ENCODE measurements at places on chromosomes 1 and 21.
A peak's percentile ranks its signal among the peaks of the same experiment; 100 is the strongest.

GRCh38 chr1:241972703-241973369, 15.3 kb downstream of the BECN2 start:
- DNase-seq, result no peak

DNA sequence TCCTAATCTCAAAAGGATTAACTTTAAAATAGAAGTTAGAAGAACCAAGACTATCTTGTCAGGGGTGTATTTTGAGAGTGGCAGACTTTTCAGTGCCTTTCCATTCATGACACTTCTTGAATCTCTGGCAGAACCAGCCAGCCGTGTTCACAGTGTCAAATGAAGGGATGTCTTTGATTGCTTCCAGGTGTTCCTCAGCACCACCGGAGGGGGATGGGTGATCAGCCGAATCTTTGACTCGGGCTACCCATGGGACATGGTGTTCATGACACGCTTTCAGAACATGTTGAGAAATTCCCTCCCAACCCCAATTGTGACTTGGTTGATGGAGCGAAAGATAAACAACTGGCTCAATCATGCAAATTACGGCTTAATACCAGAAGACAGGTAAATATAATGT, 32.3 kb downstream of the FMO1 start:
- DNase-seq, result no peak

DNA sequence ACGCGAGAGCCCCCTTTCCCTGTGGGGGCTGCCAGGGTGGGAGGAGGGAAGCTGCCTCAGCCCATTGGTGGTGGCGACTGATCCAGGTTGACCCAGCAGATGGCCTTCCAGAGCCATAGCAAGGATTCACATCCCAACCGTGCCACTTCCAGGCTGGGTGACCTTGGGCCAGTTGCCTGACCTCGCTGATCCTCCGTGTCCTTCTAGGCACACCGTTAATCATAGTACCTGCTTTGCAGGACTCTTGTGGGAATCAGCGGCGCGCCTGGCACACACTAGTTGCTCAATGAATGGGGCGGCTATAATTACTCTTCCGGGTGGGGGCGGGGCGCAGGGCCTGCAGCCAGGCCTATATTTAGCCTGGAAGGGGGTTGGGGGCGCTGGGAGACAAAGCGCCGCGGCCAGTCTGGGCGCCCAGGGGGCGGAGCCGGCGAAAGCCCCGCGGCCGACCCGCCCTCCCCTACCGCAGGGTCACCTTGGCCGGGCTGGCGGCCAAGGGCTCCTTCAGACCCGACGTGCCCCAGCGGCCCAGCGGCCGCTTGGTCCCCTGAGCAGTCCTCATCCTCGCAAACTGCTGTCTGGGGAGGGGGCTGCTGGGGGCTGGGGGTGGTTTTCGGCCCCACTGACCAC, 5.1 kb downstream of the HSPB7 start:
- DNase-seq, result no peak

DNA sequence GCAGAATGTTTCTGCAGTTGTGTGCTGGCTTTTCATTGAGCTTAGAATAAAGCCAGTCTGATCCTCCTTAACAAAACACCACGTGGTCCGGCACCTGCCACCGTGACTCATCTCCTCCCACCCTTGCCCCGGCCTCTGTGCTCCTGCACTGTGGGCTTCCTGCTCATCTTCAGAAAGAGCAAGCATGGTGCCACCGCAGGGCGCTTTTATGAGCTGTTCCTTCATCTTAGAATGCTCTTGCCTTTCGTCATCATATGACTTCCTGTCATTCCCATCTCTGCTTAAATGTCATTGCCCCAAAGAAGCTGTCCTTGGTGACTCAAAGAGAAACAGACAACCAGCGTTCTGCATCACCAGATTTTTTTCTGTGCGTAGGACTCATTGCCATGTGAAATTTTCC, 117.8 kb downstream of the HHAT start:
- no peak for DNase-seq

DNA sequence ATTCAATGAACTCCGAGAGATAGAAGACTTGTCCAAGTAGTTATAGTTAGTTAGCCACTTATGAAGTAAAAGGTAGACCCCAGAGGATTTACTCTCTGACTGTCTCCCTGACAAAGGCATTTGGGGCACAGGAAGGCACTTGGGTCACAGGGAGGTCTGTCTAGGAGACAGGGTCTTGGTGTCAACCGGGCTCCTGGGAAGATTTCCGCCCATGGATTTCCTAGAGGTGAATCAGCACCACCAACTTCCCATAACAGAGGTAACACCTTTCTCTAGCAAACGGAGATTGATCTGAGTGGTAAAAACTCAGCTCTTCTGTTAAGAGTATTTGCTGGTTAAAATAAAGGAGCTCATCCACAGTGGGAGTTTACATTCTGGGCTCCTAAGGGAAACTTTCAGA, 16.4 kb downstream of the CCN1 start:
- no peak for DNase-seq

DNA sequence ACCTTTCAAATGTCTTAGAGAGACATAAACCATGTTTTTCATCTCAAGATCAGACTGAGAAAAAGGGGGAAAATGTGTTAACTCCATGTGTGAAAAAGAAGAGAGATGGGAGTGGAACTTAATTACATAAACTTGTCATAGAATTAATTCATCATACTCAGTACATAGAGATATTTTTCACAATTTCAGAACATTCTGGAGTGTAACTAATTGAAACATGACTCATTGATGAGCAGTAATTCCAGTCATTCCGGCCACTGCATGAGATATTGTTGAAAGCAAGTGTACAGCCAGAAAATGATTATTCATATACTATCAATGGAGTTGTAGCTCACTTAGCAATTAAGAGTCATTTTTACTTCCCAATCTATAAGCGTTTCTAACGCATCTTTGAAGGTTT, 739.3 kb downstream of the LTN1 start:
- DNase-seq, result no peak

DNA sequence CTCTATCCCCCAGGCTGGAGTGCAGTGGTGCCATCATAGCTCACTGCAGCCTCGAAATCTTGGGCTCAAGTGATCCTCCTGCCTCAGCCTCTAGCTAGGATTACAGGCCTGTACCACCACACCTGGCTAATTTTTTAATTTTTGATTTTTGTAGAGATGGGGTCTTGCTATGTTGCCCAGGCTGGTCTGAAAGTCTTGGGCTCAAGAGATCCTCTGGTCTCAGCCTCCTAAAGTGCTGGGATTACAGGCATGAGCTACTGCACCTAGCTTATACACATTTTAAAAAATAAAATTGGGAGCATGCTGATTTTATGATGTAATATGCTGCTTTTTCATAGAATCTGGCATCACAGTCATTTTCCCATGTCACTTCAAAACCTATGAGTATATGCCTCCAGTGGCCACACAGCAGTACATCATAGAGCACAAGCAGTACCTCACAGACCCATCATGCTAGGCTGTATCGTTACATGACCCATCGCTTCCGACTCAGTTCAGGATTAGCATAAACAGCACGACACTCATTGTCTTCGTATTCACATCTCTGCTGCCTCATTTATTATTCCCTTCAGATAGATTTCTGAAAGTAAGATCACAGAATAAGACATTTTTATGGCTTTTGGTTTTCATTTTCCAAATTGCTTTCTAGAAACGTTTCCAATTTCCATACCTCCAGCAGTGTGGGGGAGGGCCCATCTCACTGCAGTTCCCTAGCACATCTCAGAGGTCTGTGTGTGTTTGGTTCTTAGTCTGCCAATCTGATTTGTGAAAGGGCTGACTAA, 35.9 kb upstream of the CCSAP start:
- DNase-seq, result no peak

GRCh38 chr1:115676498-115677181, 34.9 kb downstream of the VANGL1 start:
- no peak for DNase-seq

DNA sequence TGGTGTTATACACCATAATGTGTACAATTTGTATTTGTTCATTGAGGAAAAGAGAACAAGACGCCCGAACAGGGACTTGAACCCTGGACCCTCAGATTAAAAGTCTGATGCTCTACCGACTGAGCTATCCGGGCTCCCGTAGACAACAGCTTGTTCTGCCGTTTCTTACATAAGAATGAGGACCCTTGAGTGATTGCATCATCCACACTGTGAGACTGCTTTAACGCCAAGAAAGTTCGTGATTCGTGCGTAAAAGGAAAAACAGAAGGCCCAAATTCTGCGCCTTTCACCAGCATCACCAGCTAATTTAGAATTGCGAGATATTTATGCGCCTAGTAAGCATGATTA, 9.3 kb upstream of the MDM4 start:
- peak; percentile 89 for DNase-seq

GRCh38 chr1:206660136-206660535, 24.6 kb upstream of the MAPKAPK2 start:
- no peak for DNase-seq

DNA sequence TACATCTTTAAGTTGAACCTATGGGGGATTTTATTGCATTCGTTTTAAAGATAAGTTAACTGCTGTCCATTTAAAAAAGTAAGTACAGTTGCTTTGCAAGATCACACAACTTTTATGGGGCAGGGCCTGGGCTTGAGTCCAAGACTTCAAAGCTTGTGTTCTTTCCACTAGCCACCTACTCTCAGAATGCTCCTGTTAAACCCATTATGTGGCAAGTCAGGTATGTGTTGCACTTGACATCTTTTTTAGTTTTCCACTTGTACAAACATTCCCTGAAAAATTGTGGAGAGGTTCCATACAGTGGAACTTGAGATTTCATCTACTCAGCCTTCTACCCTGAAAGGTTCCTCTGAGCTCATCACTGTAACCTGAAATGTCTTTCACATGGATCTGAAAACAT, 235.5 kb upstream of the SGIP1 start:
- no peak for DNase-seq

- no peak for DNase-seq
Observed at GRCh38 chr1:223508796-223509195, 115.6 kb downstream of the CCDC185 start.

GRCh38 chr1:55333461-55333860, 118.3 kb upstream of the USP24 start:
- no peak for DNase-seq

GRCh38 chr1:228402641-228403025, 4.0 kb downstream of the TRIM11 start:
- no peak for DNase-seq

- DNase-seq, result no peak
Observed at GRCh38 chr1:59556802-59557548, 257.8 kb upstream of the HOOK1 start.

DNA sequence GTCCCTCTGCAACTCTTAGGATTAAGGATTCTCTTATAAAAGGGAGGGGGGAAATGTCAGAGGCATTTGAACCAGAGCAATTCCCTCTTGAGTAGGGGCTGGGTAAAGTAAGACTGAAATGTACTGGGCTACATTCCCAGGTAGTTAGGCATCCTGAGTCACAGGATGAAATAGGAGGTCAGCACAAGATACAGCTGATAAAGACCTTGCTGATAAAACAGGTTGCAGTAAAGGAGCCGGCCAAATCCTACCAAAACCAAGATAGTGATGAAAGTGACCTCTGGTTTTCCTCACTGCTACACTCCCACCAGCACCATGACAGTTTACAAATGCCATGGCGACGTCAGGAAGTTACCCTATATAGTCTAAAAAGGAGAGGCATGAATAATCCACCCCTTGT, 14.3 kb upstream of the COX20 start:
- DNase-seq, result no peak

- no peak for DNase-seq
Observed at GRCh38 chr1:160806784-160807183, 10.8 kb downstream of the LY9 start.

GRCh38 chr21:38628349-38628748, 130.1 kb upstream of the ERG start:
- no peak for DNase-seq

- no peak for DNase-seq
Observed at GRCh38 chr1:203799157-203799556, 3.7 kb downstream of the ZBED6 start.

GRCh38 chr1:177847843-177848242, 122.0 kb downstream of the SEC16B start:
- DNase-seq, result no peak

DNA sequence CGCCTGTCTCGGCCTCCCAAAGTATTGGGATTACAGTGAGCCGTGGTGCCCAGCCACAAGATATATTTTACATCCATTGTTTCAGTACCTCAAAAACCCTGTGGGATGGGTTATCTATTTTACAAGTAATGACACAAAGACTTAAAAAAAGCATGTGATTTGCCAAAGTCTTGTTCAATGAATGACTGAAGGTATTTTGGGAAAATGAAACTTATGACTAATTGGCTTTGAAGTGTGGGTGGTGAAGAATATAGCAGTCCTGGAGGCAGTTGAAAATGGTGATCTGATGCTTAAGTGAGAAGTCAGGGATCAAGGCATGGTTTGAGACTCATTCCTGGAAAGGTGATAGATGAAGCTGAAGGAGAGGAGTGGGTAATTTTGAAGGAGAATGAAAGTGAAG, 3.0 kb downstream of the SWT1 start:
- DNase-seq, result no peak

DNA sequence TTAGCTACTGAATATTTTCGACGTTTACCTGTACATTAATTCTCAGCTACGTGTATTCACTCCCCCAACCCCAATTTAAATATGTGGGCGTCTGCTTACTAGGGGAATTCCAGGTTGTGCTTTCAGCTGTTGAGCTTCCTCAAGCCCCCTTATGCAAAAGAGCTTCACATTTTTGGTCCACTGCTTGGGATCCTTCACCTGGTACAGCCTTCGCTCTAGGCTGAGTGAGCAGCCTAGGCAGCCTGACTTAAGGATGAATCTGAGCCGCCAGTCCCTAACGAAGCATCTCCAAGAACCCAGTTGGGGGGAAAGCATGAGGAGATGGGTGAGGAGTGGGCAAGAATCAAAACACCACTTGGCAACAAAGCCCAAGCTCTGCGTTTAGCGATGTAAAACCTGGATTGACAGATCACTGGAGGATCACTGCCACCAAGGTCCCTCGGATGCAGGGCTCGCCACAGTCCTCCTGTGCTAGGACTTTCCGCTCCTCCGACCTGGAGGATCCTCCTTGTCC, 674 bp downstream of the BCL10 start:
- DNase-seq, result no peak

DNA sequence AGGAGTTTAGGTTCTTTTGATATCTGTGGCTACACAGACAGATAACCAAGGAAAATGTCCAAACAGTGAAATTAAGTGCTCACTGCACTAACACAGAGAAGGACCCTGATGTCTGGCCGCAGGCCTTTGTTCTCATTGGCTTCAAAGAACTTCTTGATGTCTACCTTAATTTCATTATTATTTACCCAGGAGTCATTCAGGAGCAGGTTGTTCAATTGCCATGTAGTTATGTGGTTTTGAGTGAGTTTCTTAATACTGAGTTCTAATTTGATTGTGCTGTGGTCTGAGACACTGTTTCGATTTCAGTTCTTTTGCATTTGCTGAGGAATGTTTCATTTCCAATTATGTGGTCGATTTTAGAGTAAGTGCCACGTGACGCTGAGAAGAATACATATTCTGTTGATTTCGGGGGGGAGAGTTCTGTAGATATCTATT, 15.2 kb upstream of the LGALS8 start:
- DNase-seq, result no peak

DNA sequence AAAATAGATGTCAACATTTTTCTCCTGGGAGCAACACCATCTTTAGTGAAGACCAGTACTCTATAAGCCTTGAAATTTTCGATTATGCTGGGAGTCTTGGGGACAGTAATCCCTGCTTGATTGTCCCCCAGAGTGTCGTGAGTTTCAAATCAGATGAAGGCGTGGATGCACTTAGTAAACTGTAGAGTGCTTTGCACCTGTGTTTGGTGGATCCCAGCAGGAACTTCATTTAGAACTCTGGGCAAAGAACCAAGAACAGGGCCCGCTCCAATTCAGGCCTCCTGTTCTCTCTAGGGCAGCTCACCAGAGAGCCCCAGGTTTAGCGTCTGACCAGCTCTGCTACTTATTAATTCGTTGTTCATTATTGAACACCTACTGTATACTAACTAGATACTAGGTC, 1.5 kb downstream of the GPX7 start:
- DNase-seq, result no peak

GRCh38 chr1:154717528-154717924, 109.5 kb upstream of the ADAR start:
- no peak for DNase-seq

All from C1 segment of cervical spinal cord (tissue), 14 donors.